Activated T-cell treated with anti-CD3 and anti-CD28 coated beads, Interleukin-2, amount 50 U/mL, for 4 hours (primary cell): ENCODE measurements at places on chromosomes 7 and 10. TPM values are rescaled to one million over a fixed set of nuclear protein-coding genes. Genes with fewer than 3 reads are reported as not detected.

- no peak for DNase-seq
Measured at GRCh38 chr7:118306771-118307170, 82.3 kb downstream of the ANKRD7 start.

- DNase-seq = no peak
Measured at GRCh38 chr7:131509781-131510180, 46.6 kb downstream of the PODXL start.

DNA sequence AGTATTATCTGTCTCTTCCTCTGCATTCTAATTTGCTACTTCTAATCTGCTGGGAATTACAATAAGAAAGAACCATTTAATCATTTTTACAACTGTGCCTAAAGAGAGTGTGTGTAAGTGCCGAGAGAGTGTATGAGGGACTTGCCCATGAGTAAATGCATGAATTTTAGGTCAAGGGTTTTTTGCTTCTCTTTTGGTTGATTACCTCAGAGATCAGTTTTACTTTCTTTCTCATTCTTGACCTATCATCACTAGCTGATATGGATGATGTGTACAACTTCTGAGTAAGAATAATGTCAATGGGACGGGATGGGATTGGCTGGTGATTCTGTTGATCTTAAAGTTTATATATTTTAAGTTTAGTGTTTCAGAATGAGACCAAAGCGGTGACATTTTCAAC lies 47.8 kb downstream of the IKZF1 start:
- DNase-seq = no peak

Gene SAMD9
- 1.8 TPM for total RNA-seq

DNA sequence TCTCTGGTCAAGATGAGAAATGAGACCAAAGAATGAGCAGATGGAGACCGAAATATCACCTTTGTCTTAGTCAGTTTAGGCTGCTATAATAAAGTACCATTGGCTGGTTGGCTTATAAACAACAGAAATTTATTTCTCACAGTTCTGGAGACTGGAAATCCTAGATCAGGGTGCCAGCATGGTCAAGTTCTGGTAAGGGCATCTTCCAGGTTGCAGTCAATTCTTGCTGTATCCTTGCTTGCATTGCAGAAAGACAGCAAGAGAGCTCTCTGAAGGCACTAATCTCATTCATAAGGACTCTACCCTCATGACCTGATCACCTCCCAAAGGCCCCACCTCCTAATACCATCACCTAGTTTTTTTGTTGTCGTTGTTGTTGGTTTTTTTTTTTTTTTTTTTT lies 52.7 kb upstream of the MKLN1 start:
- no peak for DNase-seq

DNA sequence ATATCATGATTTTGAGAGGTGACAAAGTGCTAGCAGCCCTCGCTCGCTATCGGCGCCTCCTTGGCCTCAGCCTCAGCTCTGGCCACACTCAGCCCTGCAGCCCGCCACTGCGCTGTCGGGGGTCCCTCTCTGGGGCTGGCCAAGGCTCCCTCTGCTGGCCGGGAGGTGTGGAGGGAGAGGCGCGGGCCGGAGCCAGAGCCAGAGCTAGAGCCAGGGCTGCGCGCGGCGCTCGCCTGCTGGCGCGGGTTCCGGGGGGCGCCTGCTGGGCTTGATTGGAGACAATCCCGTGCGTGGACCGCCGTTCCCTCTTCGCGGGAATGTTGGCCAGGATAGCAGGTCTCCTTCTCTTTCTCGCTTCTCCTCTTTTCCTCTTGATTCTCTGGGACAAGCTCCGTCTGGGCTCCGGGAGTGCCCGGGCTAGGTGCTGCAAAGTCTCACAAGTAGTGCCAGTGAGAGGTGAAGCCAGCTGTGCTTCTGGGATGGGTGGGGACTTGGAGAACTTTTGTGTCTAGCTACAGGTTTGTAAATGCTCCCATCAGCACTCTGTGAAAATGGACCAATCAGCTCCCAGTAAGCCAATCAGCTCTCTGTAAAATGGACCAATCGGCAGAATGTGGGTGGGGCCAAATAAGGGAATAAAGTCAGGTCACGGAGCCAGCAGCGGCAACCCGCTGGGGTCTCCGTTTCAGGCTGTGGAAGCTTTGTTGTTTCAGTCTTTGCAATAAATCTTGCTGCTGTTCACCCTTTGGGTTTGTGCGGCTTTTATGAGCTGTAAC lies 43.4 kb upstream of the ELMO1 start:
- no peak for DNase-seq

- no peak for DNase-seq
Measured at GRCh38 chr10:131700506-131700905, 200.3 kb upstream of the PPP2R2D start.

GRCh38 chr7:90604383-90604782 lies 8.3 kb downstream of the CDK14 start:
- no peak for DNase-seq
